Stimulated activated CD4-positive, alpha-beta T cell treated with anti-CD3 and anti-CD28 coated beads, TNF-alpha, amount 100 ng/mL, for 48 hours (primary cell): ENCODE measurements at places on chromosomes 3 and 15.

DNA sequence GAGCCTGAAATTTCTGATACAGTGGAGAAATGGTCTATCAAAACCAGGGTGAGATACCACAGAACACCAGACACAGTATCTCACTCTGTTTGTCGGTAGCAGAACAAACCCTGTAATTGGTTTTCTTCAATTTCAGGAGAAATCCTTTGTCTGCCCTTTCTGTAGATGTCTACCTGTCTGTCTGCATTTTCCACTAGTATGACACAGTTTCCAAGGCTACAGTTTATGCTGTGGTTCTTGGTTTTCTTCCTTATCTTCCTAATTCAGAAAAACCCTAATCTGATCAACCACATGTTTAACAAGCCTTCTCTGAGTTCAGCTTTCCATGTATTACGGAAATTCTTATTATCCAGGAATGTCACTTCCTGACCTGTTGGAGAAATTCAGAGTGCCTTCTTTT lies 70.8 kb downstream of the SCN11A start:
- no peak for DNase-seq

GRCh38 chr3:32495609-32496008 lies 7.0 kb downstream of the CMTM6 start:
- no peak for DNase-seq

- DNase-seq: no peak
Observed at GRCh38 chr3:62187022-62187431, 186.3 kb downstream of the FEZF2 start.

GRCh38 chr3:150022381-150023238 lies 51.9 kb upstream of the PFN2 start:
- no peak for DNase-seq
